ENCODE measurements at places on chromosomes 12 and 14.

GRCh38 chr14:70358631-70359030 lies 852 bp downstream of the COX16 start:
- DNase-seq: no peak

- DNase-seq: no peak
Observed at GRCh38 chr14:80679273-80679672, 262.3 kb downstream of the CEP128 start.

GRCh38 chr14:92175811-92176210 lies 54.0 kb downstream of the CPSF2 start:
- no peak for DNase-seq

- no peak for DNase-seq
Observed at GRCh38 chr12:123897221-123897620, 75.4 kb downstream of the CCDC92 start.

- no peak for DNase-seq
Observed at GRCh38 chr14:77224212-77224611, 42.6 kb downstream of the TMEM63C start.

DNA sequence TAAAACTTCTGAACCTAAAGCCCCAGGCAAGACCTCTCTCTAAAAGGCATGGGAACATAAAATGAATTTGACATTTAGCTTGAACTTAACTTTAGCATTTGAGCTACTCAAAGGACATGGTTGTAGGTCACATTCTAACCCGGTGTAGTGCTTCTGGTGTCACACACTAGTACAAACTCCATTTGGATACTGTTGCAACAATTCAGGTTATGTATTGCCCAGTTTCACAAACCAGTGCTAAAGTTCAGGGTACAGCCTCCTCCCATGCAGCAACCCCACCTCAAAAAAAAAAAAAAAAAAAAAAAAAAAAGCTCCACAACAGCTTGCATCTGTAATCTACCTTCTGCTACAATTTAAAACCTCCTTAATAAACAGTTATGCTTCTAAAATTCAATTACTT lies 7.8 kb downstream of the PPTC7 start:
- no peak for DNase-seq

DNA sequence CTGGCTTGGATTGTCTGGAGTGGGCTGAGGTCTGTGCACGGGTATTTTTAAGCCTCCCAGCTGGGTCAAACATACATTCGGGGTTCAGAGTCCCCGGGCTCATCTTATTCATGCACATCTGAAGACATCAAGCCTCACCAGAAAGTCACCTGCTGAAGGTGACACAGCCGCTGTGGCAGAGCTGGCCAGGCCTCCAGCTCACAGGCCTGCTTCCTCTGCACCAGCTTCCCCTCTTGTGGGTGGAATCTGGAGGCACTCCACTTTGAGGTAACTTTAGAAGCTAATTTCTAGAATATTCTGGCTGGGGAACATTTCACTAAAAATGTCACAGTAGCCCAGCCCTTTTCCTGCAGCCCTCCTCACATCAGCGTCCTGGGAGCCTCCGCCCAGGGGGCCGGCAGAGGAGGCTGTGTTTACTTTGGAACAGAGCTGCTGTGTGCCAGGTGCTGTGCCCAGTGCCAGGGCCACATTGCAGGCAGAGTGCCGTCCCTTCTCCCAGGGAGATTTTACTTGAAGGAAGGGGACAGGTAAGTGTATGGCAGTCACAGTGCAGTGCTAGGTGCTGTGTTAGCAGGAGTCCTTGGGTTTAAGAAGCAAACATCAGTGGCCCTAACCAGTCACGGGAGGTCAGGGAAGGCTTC lies 62.2 kb downstream of the TSPAN11 start:
- no peak for DNase-seq

DNA sequence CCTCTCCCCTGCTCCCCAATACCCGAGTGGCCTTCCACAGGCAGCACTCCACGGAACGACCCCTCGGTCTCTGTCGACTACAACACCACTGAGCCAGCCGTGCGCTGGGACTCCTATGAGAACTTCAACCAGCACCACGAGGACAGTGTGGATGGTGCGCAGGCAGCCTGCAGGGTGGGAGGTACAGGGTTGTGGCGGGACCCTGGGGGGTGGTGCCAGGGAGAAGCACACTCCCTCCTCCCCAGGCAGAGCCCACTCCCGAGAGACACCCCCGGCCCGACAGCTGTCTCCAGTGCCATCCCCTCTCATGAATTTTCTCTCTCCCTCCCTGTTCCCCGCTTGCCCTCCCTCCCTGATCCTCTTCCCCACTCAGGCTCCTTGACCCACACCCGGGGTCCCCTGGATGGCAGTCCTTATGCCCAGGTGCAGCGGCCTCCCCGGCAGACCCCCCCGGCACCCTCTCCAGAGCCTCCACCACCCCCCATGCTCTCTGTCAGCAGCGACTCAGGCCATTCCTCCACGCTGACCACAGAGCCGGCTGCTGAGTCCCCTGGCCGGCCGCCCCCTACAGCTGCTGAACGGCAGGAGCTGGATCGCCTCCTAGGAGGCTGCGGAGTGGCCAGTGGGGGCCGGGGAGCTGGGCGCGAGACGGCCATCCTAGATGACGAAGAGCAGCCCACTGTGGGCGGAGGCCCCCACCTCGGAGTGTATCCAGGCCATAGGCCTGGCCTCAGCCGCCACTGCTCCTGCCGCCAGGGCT lies 9.0 kb downstream of the TNS2 start:
- no peak for DNase-seq

DNA sequence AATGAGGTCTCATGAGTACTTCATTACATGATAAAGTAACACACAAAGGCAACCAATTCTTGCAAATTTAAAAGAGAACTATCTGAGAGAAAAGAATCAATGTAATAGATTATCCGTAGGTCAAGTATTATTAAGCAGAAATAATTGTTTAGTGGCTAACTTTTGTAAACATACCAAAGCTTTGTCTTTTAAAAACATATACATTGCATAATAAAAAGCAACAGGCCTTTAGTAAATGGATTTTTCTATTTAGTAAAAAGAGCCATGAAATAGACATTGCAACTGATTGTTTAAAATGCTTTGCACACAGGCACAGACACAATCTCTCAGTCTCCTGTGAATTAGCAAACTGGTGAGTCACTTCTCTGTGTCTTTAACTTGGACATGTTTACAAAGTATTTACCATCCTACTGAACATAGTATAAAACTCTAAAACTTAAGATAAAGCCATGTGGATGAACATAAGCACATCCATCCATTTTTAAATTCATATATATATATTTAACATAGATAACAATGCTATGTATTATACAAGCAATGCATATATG lies 518.7 kb upstream of the MGAT4C start:
- DNase-seq: no peak

DNA sequence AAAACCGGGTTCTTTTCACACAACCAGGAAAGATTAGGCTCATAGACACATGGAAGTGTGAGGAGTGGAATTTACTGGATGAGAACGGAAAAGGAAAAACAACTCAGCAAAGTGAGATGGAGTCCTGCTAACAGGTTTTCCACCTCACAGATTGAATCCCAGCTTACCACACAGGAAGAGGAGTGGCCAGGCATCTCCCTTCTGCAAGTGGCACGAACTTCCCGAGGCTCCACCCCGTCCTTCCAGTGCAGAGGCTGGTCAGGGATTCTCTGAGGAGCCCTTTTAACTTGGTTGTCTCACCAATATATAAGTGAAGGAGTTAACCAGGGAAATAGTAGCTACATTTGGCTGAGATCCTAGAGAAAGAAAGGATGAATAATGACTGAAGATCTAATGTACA lies 102.8 kb downstream of the SCAF11 start:
- no peak for DNase-seq

DNA sequence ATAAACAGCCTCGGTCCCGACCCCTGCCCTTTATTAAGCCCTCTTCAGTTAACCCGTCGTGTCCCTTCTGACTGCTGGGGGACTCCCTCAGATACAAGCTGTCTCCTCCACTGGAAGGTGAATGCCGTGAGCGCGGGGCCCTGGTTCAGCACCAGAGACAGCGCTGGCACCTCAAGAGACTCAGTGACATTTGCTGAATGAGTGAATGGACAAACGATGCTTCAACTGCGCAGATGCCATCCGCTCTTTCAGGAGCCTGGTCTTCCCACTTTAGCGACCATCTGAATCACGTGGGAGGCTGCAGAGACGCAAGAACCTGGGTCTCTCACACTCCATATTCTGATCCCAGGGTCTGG lies 92.6 kb upstream of the SFSWAP start:
- DNase-seq: no peak

GRCh38 chr12:106632797-106633450 lies 50.1 kb downstream of the RFX4 start:
- no peak for DNase-seq

DNA sequence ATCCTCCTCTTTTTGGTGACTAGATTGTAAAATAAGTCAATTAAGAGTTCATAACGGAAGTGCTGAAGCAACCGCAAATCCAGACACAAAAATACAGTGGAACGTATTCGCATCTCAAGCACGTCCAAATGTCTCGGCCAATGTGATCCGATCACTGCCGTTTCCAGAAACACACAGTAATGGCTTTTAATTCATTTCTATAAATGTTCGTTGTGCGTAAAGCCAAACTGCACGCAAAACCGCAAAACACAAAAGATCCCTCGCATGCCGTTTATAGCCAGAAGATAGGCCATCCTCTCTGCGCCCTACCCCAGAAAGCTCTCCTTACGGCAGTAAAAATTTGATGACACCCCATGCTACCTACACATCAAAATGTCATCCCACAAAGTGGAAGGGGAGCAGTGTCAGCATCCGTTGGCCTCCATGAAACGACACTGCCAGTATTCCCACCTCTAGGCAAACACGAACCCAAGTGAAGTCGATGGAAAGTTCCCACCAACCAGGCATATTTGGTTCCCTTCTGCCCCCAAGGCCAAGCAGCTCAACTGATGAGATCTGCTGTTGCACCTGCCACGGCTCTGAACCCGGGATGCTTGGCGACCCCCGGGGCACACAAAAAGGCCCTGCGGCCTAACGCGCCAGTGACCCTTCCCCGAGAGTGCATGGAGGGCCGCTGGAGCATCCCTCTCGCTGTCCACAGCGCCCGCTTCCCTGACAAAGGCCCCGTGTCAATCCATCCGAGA lies 1.4 kb downstream of the HECTD4 start:
- no peak for DNase-seq

GRCh38 chr14:61573321-61573720 lies 122.0 kb upstream of the HIF1A start:
- no peak for DNase-seq

GRCh38 chr12:91663310-91663709 lies 480.7 kb upstream of the DCN start:
- DNase-seq: no peak

DNA sequence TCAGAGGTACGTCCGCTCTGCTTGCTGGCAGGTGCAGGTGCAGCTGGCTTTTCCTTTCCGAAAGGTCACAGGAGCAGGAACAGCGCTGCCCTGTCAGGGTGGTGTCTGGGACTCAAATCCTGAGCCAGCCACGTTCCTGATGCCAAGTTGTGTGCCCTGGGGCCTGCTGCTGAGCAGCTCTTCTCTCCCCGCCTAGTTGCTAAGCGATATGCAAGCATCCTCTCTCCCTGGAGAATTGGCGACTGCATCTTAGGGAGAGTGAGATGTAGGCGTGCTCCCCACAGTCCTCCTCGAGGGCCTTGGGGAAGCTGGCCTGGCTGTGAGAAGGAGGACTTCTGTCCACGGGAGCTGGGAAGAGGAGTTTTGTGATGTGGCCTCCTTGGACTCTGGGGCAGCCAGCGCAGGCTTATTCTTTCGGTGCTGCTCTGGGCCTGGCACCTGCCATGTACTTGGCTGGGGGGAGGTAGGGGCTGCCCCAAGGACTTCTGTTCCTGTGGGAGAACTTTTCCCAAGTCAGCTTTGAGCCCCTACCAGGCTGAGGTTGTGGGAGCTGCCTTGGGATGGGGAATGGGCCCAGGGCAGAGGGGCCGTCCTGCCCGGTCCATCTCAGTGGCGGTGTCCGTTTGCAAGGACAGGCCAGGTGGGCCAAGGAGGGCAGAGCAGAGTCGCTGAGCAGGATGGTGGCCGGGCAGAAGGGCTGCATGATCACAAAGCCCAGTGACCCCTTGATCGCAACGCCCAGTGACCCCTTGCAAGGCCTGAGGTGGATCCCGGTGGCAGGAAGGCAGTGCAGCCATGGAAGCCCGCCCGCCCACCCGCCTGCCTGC lies 183.5 kb downstream of the ADGRD1 start:
- DNase-seq: no peak

DNA sequence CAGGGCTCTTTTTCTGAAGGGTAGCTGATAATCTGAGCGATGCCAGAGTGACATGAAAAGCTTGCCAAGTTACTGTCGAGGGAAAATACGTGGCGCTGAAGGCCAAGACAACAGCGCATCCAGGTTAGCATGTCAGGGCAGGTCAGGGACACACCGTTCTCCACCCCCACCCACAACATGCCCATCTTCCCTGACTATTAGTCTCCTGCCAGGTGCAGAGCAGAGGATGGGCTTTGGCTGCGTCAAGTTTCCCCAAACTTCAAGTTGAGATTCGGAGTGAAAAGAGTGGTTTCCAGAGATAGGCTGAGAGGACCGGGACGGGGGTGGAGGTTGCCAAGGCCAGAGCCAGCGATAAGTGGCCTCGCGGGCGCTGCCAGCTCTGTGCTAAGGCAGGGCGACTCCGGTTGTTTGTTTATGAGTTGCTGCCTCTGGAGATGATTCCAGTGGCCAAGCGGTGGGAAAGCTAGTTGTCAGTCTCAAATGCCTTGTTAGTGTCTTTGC lies 1.7 kb downstream of the TRHDE start:
- DNase-seq: no peak

GRCh38 chr14:86954623-86955022 lies 1038.4 kb downstream of the GALC start:
- no peak for DNase-seq
